ENCODE measurements at places on chromosomes 5 and 9. TPM values are rescaled to one million over a fixed set of nuclear protein-coding genes. Genes with fewer than 3 reads are reported as not detected.

DNA sequence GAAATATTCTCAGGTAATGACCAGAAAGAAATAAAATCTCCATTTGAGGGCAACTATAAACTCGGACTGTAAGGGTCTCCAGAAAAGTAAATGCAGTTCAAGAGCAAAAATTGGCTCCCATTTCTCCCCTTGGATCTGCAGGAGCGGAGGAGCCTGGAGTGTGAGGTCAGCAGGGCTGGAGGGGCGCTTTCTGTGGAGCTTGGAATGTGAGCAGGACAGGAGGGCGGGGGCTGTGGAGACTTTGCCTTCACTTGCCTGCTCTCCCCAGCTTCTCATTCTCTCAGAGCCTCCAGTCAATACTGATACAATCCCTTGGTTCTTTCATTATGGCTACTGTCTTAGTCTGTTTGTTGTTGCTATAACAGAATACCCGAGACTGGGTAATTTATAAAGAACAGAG is 162.8 kb upstream of the ANKH start:
- no peaks in the 10 kb centered on the region for H3K27me3 ChIP-seq
- no peak for DNase-seq
- H3K27ac ChIP-seq: no peak overlapping the region
- H3K36me3 ChIP-seq: no peaks in the 10 kb centered on the region

DNA sequence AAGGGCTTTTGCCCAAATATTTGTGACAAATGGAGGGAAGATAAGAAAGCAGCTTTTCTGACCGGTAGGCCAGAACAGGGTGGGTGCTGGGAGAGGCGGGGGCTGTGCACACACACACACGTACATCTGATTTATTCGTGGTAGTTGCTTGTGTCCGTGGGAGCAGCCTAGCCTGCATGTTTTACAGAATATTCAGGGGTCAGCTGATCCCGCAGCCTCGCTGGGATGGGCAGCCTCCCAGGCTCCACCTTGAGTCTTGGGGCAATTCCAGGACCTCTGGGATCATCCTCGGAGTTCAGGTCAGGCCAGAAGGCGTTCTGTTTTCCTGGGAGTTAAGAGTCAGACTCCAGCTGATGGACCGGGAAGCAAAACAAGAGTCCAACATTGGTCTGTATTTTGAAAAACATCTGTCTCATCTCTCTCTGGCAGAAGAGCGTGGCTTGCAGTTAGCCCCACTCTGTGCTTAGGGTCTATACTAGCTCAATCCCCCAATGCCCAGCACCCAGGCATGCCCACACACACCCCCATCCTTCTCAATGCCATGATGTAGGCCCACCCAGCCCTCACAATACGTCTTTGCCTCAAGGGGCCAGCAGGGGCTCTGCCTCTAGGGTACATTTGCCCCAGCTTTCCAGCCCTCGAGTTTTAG is 210.6 kb downstream of the GOLPH3 start:
- DNase-seq: no peak
- no peak overlapping the region for H3K27ac ChIP-seq
- no peaks in the 10 kb centered on the region for H3K36me3 ChIP-seq

Gene ARPC5L
- total RNA-seq: 26.8 TPM

DNA sequence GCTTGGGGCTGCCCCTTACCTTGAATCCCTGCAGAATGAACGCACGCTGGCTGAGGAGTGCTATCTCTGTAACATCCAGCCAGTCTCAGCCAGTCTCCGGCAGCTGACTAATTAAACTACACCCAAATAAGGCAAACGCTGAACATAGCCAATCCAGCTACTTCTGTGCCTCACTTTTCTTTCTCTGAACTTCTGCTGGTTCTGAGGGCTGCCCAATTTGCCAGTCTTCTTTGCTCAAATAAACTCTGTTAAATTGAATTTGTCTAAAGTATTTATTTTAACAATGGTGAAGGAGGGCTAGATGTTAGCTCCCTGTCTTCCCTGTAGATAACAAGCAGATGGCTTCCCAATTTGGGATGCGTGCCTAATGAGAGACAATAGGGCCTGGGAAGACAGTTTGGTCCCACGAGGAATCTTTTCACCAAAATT is 154.0 kb upstream of the NFIL3 start:
- H3K4me3 ChIP-seq: no peak overlapping the region
- no peak for DNase-seq
- H3K36me3 ChIP-seq: no peaks in the 10 kb centered on the region
- H3K4me1 ChIP-seq: no peaks in the 10 kb centered on the region

DNA sequence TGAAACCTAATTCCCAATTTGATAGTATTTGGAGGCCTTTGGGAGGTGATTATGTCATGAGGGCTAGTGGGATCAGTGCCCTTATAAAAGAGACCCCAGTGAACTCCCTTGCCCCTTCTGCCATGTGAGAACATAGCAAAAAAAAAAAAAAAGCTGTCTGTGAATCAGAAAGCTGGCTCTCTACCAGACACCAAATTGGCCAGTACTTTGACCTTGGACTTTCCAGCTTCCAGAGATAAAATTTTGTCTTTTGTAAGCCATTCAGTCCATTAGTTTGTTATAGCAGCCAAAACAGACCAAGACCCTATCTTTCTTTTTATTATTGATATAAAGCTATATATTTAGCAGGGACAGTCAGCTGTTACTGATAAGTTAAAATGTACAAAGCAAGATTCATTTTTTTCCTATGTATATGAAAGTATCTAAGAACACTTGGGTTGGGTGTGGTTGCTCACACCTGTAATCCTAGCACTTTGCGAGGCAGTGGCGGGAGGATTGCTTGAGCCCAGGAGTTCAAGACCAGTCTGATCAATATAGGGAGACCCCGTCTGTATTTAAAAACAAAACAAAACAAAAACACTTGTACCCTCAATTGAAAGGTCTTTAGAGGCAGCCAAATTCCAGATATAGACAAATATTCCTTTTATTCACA is 8.1 kb upstream of the C5orf24 start:
- no peak overlapping the region for H3K27ac ChIP-seq
- no peaks in the 10 kb centered on the region for H3K4me1 ChIP-seq
- H3K27me3 ChIP-seq: no peaks in the 10 kb centered on the region
- no peak overlapping the region for H3K4me3 ChIP-seq
- DNase-seq: no peak
- H3K36me3 ChIP-seq: peaks cover 5% of the 10 kb centered on the region

Gene LURAP1L
- total RNA-seq: not detected

Gene PCDHGB6
- total RNA-seq: 0.26 TPM

Gene SPTLC1
- total RNA-seq: 56.8 TPM

Gene PCDH1
- total RNA-seq: not detected

- no peaks in the 10 kb centered on the region for H3K36me3 ChIP-seq
- peaks cover 31% of the 10 kb centered on the region for H3K4me1 ChIP-seq
- H3K4me3 ChIP-seq: peak overlapping the region; percentile 71
- H3K27me3 ChIP-seq: no peaks in the 10 kb centered on the region
- no peak for DNase-seq
Observed at GRCh38 chr5:181203777-181204112, 1.3 kb downstream of the TRIM7 start.

Gene RHOBTB3
- 0.61 TPM for total RNA-seq

GRCh38 chr9:71209890-71210289 is 88.5 kb upstream of the TRPM3 start:
- no peaks in the 10 kb centered on the region for H3K4me1 ChIP-seq
- H3K36me3 ChIP-seq: no peaks in the 10 kb centered on the region
- H3K27ac ChIP-seq: no peak overlapping the region

Gene SLC36A3
- not detected for total RNA-seq

DNA sequence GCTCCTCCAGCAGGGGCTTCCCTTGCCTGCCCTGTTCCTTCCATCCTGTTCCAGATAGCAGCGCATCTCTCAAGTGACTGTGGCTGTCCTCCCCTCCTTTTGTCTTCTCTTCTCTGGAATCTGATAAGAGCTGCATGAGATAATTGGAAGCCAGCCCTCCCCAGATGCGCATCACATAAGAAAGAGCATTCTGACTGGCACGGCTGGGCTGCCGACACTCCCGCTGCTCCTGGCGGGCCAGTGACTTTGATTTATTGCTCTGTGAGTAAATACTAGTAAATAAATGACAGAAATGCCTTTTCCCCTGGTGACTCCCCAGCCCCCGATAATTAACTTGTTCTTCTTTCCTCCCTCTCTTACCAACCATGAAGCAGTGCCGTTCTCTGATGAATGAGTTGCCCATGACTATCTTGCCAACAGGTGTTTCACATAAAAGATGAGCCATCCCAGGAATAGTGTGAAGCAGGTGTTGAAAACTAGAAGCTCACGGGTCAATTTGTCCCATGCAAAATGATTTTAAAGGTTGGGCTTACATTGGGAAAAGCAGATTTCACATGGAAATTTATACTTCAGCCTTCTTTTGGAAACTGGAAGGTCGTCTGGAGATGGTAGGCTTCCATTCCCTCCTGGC is 212.3 kb downstream of the ERCC6L2 start:
- no peaks in the 10 kb centered on the region for H3K27me3 ChIP-seq
- H3K36me3 ChIP-seq: no peaks in the 10 kb centered on the region
- no peak overlapping the region for H3K4me3 ChIP-seq
- no peaks in the 10 kb centered on the region for H3K4me1 ChIP-seq
- H3K27ac ChIP-seq: no peak overlapping the region
- no peak for DNase-seq

Gene SELENOP
- total RNA-seq: 0.86 TPM

DNA sequence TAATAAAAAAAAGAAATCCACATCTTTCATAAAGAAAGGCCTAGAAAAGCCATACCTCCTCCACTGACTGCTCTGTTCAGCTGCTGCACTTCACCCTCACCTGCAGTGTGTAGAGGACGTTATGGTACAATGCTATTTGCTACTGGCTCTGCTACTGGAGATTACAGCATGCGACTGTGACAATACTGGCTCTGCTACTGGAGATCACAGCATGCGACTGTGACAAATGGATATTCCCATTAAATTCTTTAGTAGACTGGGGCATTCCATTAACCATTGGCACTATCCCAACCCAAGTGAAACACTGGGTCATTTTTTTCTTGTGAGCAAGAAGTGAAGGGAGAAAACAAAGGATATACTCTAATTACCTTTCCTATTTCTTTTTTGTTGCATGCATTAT is 1063.5 kb upstream of the DMAC1 start:
- no peak overlapping the region for H3K4me3 ChIP-seq
- no peaks in the 10 kb centered on the region for H3K27me3 ChIP-seq
- no peaks in the 10 kb centered on the region for H3K36me3 ChIP-seq
- no peak for DNase-seq
- no peaks in the 10 kb centered on the region for H3K4me1 ChIP-seq
- no peak overlapping the region for H3K27ac ChIP-seq

DNA sequence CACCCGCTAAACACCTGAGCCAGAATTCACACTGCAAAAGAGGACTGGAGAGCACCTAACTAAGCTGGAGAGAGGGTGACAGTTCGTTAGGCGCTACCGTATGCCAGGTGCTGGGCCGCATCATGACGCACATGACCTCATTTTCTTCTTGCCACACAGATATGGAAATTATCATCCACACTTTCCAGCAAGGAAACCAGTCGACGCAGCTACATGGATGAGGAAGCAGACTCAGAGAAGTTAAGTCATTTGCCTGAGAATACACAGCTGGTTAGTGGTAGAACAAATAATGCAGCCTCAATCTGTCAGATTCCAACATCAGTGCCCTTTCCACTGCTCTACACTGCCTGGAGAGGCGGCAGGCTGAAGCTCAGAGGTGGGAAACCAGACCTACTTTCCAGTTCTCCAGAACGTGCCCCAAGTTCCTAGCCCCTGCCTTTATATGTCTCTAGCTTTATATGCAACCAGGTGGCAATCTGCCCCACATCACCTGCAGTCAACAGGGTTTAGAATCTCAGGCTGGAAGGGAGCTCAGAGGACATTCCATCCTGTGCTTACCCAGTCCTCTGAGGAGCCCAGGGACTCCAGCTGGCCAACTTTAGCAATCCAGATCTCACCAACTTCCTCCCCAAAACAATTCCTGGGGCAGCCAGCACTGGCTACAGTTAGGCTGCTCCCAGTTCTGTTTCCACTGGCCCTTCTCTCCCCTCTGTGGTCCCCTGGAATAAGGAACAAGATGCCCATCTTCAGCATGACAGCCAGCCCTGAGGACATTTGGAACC is 8.8 kb downstream of the TNIP1 start:
- peaks cover 88% of the 10 kb centered on the region for H3K4me1 ChIP-seq
- H3K36me3 ChIP-seq: peaks cover 22% of the 10 kb centered on the region
- no peak overlapping the region for H3K27ac ChIP-seq
- H3K4me3 ChIP-seq: no peak overlapping the region
- H3K27me3 ChIP-seq: no peaks in the 10 kb centered on the region

- no peak within 1 kb of the TSS for H3K27ac ChIP-seq
- no peaks in the 10 kb centered on the region for H3K27me3 ChIP-seq
- DNase-seq: peak; percentile 12
- peak within 1 kb of the TSS; percentile 43 for H3K4me3 ChIP-seq
Observed at GRCh38 chr9:113876151-113876992, at the start of gene ZNF618. ZNF618 (plus strand) TSS chr9:113876309; CDS start chr9:113876381, 72 bp downstream.

DNA sequence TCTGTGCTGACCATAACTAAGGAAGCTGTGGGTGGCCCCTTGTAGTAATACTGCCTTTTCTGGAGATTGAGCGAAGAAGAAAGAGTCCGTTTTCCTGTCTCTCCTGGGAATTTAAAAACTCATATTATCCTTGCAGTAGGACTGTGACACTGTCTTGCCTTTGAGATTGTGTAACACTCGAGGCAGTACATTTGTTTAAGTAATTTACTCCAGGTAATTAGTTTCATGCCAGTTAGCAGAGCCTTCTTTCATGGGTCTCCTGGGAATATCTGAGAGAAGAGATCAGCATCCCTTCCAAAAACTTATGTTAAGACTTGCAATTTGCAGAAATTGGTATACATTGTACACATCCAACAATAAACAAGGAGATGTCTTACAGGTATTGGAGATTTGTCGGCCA is 405.6 kb downstream of the DMRT2 start:
- H3K27me3 ChIP-seq: no peaks in the 10 kb centered on the region
- H3K4me1 ChIP-seq: no peaks in the 10 kb centered on the region
- no peak overlapping the region for H3K4me3 ChIP-seq
- no peak overlapping the region for H3K27ac ChIP-seq
- H3K36me3 ChIP-seq: no peaks in the 10 kb centered on the region

DNA sequence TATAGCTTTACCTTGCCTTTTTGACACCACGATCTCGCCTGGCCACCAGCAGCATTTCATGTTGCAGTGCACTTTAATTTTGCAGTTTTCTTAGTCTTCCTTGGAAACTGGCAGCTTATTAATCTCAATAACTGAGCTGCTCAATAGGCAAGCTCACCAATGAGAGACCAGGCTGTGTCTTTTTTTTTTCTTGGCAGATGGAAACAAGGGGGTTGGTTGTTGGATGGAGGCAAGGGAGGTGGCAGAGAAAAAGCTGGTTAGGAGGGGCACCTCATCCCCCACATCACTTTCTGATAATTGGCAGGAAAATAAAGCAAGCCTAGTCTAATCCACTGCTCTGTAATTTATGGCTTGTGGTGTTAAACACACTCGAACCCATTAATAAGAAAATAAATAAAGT is 324.5 kb upstream of the WWC1 start:
- H3K27ac ChIP-seq: no peak overlapping the region
- no peaks in the 10 kb centered on the region for H3K36me3 ChIP-seq
- no peaks in the 10 kb centered on the region for H3K27me3 ChIP-seq
- no peak overlapping the region for H3K4me3 ChIP-seq

- peaks cover 12% of the 10 kb centered on the region for H3K36me3 ChIP-seq
- no peak overlapping the region for H3K4me3 ChIP-seq
- no peak overlapping the region for H3K27ac ChIP-seq
- H3K4me1 ChIP-seq: peaks cover 29% of the 10 kb centered on the region
- H3K27me3 ChIP-seq: no peaks in the 10 kb centered on the region
Observed at GRCh38 chr9:125172031-125172755, 17.4 kb downstream of the PPP6C start.
